Activated T-helper 1 cell treated with anti-CD3 and anti-CD28 coated beads, Interleukin-2, amount 50 U/mL, for 16 hours (primary cell): ENCODE measurements at places on chromosomes 5 and 9.

GRCh38 chr5:79420248-79420647 is 93.7 kb downstream of the HOMER1 start:
- no peak for DNase-seq

DNA sequence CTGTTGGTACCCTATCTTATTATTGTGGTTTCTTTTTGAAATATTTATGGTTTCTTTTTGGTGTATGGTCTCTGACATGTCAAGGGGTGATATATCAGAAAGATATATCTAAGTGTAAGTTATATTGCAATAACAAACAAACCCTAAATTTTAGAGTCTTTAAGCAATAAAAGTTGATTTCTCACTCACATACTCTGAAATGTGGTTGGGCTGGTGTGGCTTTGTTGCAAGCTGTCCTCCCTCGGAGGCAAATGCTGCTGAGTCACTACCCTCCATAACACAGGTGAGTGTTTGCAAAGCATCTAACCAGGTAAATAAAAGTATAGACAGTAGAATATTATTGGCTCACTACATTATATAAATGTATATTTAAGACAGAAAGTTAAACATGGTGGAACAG is 253.2 kb downstream of the CDH18 start:
- no peak for DNase-seq

GRCh38 chr5:38448568-38449350 is 107.7 kb downstream of the LIFR start:
- DNase-seq = no peak

DNA sequence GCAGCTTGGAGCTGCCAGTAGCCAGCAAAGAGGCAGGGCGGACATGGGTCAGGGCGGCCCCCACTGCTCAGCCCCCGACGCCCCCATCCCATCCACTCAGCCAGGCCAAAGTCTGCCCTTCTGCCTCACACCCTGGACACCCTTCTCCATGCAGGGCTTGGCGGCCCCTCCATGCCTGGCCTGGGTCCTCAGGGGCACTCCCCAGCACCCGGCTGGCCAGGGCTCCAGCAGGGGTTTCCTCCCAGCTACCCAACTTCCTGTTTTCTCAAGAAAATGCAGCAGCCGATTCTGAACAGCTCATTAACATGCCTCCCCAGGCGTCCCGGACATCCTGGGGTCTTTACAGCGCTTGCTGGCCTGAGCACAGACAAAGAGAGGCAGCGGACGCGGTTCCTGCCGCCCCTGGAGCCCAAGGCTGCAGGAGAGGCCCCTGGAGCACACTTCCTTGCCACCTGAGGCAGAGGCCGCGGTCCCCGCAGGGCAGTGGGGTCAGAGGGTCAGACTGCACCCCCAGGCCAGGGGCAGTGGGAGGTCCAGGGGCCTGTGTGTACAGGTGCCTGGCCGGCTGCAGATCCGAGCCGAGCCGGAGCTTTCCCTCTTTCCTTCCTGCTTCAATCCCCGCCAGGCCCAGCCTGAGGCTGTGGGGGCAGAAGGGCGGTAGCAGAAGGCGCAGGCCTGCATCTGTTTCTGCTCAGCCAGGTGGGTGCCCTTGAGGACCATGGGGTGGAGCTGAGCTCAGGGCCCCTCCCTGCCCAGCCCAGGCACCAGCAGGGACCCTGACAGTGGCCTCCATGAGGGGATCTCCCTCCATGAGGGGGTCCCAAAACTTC is 18.7 kb upstream of the NRARP start:
- no peak for DNase-seq

GRCh38 chr9:21455320-21455719 is 15.1 kb downstream of the IFNA1 start:
- DNase-seq = no peak

DNA sequence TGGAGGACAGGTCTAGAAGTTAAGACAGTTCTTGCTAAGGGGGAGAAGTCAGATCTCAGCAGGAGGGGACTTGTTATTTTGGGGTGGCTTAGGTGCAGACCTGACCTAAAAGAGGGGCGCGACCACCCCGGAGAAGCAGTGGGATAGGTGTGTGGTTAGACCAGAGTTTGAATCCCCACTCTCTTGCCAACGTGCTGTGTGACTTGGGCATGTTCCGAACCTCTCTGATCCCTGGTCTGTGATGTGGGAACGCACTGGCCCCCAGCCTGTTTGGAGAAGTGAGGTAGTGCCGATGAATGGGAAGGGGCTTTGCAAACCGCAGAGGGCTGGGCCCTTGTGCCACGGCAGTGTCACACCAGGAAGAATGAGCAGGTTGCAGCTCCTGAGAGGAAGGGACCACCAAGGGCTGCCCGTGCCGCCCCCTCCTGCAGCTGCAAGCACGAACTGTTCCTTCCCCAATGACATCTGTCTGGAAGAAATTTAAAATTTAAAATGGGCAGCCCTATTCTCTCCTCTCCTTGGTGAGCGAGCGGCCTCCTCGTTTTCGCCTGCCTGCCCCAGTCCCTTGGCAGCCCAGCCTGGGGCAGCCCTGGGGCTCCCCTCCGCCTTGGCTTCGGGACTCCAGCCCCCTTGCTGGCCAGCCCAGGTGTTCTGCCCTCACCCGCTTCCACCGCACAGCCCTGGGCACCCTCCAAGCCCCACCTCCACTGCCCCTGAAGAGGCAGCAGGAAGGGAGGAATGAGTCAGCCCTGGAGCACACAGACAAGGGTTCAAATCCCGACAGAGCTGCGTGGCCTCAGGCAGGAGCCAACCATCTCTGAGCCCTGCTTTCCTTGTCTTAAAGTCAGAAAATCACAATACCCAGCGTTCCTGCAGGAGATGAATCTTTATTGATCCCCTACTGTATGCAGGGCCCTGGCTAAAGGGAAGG is 1.6 kb downstream of the FIBCD1 start:
- no peak for DNase-seq

- no peak for DNase-seq
Measured at GRCh38 chr5:113266913-113267227, 167.9 kb downstream of the TSSK1B start.

- DNase-seq = no peak
Measured at GRCh38 chr9:111301195-111301594, 28.8 kb downstream of the OR2K2 start.

DNA sequence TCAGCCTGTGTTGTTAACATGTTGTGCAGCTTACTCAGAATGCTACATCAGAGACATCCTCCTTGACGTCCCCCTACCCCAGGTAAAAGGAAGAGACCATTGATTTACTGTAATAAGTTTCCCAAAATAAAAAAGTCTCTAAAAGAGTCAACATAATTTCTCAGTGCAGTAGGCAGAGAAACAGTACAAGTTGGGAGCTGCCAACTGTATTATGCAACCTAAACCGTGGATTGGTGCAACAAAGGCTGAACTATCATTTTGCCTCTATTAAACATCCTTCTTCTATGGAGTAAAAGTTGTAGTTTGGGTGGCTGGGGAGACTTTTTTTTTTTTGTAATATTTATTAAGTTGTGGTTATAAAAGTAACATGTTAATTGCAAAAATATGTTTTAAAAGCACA is 208.0 kb downstream of the NR3C1 start:
- no peak for DNase-seq

DNA sequence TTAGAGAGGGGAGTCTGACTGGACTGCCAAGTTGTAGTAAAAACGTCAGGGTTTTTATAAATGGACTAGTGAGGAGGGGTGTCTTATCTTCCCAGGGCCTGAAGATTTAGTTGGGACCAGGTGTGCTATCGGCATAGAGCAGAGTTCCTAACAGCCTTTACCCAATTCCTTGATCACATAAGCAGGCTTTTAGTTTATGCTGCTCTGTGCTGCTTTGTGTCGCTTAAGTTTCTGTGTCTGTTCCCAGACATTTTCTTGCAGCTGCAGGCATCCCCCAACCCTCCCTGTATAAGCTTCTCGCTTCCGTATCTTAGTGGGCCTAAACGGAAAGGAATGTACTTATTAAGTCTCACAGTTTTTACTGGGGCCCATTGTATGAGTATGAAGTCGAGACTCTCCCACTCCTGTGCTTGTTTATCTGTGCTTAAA is 2.6 kb upstream of the SMC5 start:
- no peak for DNase-seq

DNA sequence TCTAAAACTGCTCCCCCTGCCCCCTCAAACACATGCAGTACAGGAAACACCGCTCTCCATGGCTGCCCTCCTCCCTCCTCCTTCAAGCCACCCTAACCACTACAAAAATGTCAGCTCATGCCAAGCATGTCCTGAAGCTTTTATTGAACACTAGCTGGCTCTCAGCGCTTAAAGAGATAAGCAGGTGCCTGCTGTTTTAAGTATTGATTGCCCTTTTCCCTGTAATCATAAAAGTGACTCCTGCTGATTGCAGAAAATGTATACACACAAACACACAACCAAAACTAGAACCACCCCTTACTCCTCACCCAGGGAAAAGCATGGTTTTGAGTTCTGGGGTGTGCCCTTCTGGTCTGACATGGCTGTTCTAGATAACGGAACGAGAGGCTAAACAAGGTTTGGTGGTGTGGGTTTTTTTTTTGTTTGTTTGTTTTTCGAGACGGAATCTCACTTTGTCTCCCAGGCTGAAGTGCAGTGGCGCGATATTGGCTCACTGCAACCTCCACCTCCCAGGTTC is 3.7 kb upstream of the UCK1 start:
- DNase-seq = no peak

DNA sequence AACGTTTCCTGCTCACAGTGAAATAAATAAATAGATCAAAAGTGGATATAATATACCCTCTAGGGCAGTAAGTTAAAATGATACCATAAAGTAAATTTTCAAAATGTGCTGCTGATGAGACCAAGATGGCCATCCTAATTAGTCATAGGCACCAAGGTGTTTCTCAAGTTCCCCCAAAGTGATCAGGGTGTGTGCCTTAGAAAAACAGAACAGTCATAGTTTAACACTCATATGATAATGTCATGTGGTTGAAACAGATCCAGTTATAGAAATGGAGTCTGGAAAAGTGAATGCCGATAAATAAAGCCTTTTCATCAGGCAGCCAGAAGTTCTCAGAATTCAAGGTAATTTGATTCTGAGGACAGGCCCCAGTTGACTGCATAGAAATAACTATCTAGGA is 161.5 kb upstream of the CDKN2B start:
- no peak for DNase-seq

GRCh38 chr5:172266676-172267092 is 16.9 kb downstream of the UBTD2 start:
- no peak for DNase-seq

- no peak for DNase-seq
Measured at GRCh38 chr5:115788440-115788839, 28.0 kb downstream of the CDO1 start.

DNA sequence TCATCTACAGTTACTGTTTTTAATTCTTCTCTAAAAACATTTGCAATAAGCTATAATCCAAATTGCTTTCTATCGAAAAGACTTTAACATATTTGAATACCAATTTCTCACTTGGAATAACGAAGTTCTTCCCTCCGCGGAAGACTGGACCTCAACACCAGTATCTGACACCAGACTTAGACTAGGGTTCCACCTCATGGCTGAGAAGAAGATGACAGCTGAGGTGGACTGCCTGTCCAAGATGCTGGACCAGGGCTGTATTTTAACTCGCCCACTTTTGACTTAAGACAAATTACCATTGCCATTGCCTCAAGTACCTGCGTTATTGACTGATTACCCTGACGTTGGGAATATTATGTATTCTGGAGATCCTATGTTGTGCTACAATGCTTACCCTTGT is 34.1 kb downstream of the ZMAT2 start:
- DNase-seq = no peak

- DNase-seq = no peak
Measured at GRCh38 chr9:112187404-112187803, 12.3 kb upstream of the SUSD1 start.

- DNase-seq = no peak
Measured at GRCh38 chr9:90953200-90953599, 151.6 kb downstream of the SYK start.

DNA sequence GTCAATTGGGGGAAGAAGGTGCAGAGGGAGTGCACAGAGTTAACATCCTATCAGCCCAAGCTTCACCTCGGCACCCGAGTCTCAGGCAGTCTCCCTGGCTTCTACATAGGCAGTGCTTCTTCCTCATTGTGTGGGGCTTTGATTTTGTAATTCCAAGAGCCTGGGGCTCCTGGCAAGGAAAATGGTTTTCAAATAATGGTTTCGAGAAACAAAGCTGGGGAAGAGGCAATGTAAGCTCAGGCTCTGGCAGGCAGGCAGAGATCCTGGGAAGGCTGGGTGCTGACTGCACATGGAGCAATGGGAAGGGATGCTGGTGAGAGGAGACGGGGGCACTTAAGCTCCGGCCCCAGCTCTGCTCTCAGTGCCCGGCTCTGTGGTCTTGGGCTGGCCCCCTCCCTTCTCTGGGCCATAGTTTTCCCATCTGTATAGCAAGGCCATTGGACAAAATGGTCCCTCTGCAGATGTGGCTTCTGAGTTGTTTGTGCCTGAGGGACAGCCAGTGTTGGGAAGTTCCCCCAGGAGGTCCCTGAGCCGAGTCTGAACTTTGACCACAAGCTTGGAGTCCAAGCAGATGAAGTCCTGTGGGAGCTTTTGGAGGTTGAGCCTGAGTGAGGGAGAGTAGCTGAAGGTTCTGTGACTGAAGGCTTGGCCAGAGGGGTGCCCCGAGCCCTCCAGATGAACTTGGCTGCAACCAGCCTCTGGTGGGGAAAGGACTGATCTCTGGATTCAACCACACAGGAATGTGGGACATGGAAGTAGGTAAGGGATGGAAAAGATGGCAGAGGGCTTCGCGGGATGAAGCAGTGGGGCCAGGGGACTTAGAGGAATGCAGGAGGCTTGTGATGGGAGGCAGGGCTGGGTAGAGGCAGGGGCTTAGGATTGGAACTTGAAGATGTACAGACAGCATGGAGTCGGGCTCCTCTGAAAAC is 28.5 kb upstream of the IL17B start:
- DNase-seq = no peak

GRCh38 chr9:91419222-91420191 is 4.1 kb downstream of the NFIL3 start:
- no peak for DNase-seq

DNA sequence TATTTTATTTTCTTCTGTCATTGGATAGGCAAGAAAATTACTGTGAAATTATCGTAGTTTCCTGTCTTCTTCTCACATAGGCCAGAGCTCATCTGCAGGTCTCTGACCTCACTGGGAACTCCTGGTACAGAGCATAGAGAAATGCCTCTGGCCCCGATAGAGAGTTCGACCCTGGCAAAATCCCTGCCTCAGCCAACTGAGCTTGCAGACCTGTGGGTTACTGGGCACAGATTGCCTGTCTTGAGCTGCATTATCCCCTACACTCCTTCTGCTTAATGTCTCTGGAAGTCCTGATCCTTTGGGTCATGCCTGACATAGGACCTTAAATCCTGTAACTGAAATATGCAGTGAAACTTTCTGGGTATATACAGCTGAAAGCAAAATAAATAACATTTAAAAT is 439.3 kb upstream of the CTNND2 start:
- no peak for DNase-seq

DNA sequence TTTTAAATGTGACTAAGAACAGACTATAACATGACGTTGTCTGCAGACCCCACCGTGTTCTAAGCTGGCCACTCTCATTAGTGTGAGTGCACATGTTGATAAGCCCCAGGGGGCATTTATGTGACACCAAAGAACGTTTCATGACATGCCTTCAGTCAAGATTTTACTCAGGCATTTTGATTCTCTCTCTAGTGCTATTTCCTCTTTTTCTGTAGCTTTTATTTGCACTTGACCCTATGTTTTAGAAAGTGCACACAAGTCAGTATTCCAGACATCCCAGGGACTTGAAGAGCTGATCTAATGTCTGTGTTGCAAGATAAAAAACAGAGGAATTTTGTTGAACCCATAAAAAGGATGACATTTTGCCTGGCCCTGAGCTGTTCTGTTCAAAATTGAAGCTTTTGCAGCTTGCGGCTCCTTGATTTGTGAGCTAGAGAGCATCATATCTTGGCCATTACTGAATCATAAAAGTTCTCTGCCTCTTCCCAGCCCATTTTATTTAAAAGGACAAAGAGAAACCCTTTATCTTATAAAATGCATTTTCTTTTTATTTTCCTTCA is 80.9 kb upstream of the TYRP1 start:
- DNase-seq = no peak
